Choroid plexus epithelial cell (primary cell): ENCODE measurements at places on chromosomes 1 and 21.

GRCh38 chr1:156862997-156863599 lies 2.4 kb downstream of the NTRK1 start:
- DNase-seq = no peak

DNA sequence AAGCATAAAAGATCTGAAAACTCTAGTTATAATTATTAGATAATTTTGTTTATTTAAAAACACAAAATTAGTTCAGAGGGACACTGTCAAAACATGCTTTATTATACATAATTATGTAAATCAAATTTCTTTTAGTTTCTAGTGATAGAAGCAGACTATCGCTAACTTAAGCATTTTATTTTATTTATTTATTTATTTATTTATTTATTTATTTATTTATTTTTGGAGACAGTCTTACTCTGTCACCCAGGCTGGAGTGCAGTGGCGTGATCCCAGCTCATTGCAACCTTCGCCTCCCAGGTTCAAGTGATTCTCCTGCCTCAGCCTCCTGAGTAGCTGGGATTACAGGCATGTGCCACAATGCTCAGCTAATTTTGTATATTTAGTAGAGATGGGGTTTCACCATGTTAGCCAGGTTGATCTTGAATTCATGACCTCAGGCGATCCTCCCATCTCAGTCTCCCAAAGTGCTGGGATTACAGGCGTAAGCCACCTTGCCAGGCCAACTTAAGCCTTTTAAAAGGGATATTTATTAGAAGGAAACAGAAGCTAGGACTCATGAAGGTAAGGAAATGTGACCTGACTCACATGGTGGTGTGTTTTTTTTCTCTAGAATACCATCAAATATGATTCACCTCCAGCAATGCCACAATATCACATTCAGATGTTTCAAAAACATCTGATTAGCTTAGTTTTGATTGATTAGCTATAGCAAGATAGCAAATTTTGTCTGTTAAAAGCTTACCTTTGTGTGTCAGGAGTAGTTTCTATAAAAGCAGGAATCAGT lies 1357.4 kb upstream of the ADGRL4 start:
- DNase-seq = peak; percentile 1

DNA sequence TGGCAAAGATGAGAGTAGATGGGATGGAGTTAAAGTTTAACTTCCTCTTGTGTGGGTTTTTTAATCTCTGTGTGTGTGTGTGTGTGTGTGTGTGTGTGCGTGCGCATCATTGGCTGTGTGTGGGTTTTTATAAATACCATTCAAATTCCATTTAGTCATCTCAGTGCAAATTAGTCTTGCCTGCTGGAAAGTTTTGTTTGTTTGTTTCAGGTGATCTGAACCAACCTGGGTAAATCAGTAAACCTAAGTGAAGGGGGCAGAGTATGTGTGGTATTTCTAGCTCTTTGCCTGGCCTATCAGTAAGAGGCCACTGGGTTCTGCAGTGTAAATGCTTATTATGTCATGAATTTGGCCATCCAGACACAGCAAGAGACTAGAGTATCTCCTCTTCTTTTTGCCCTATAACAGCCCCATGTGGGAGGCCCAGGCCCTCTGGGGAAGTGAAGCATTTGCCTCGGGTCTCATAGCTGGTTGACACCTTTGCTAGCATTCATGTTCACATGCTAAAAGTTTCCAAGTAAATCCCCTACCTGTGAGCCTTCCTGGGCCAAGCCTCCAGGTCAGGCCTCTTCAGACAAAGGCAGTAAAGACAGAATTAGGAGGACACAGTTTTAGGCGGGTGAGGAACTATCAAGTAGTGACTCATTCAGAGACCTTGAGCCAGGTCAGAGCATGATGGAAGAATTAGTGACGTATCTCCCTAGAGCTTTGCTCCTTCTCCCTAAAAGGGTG lies 14.7 kb downstream of the INTS3 start:
- DNase-seq = peak; percentile 62

DNA sequence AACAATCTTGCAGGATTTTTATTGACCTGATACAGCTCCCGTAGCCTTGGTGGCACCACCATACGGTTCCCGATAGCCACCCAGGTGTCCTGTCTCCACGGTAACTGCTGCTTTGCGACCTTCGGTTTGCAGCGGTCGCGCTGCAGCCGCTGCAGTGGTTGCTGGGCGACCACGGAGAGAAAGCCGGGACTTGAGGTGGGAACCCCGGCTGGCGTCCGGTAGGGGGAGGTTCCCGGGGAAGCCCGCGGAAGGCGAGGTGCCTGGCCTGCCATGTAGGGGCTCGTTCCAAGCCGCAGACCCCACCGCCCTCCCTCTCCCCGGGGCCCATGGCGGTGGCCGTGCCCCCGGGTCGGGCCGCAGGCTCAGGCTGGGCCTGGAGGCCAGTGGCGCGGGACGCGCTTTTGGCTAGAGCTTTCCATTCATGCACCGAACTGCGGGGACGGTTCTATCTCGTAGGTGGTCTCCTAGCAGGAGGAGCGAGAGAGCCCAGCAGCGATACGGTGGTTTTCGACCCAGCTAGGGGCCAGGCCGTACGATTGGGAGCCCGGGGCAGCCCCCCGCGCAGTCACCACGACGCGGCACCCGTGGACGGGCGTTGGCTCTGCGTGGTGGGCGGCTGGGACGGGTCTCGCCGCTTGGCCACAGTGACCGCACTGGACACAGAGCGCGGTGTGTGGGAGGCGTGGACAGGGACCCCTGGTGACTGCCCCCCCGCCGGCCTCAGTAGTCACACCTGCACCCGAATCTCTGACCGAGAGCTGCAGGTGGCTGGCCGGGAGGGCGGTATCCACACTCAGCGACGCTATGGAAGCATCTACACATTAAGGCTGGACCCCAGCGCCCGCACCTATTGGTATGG lies at the start of gene KLHDC9:
TSS of gene KLHDC9 (plus strand) at position 152 of the 859 bp plus-strand sequence. CDS start at position 327, 175 bp downstream.
- peak; percentile 81 for DNase-seq

GRCh38 chr1:154420961-154421924 lies 16.1 kb downstream of the IL6R start:
- no peak for DNase-seq

DNA sequence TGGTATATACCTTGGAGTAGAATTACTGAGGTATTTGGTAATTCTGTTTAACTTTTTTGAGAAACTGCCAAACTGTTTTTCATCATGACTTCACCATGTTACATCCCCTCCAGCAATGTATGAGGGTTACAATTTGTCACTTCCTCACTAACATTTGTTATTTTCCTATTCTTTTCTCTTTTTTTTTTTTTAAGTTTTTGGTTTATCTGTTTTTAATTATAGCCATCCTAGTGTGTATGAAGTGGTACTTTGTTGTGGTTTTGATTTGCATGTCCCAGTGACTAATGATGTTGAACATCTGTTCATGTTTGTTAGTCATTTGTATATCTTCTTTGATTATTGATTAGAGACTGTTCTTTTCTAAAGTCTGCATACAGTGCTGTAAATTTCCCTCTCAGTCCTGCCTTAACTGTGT lies 147.3 kb downstream of the HS2ST1 start:
- no peak for DNase-seq

DNA sequence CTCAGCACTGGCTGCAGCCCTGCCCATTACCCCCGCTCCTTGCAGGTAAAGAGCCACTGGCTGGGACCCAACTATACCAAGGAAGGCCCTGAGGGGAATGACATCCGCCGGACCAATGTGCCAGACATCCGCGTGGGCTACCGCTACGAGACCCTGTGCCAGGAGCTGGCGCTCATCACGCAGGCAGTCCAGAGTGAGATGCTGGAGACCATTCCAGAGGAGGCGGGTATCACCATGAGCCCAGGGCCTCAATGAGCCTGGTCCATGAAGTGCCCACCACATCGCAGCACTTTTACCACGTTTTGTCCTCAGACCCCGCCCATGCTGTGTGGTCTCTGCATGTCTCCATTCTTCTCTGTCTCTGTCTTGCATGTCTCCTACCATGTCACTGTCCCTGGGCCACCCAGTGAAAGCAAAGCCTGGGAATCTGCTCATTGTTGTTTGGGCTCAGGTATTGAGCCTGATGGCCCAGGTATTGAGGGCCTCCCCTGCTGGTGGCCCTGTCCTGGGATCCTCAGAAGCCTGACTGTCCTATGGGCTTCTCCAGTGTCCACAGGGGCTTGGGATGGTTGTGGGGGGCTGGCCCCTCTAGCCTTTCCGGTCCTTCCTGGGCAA lies 11.4 kb downstream of the AMPD2 start:
- DNase-seq = no peak

DNA sequence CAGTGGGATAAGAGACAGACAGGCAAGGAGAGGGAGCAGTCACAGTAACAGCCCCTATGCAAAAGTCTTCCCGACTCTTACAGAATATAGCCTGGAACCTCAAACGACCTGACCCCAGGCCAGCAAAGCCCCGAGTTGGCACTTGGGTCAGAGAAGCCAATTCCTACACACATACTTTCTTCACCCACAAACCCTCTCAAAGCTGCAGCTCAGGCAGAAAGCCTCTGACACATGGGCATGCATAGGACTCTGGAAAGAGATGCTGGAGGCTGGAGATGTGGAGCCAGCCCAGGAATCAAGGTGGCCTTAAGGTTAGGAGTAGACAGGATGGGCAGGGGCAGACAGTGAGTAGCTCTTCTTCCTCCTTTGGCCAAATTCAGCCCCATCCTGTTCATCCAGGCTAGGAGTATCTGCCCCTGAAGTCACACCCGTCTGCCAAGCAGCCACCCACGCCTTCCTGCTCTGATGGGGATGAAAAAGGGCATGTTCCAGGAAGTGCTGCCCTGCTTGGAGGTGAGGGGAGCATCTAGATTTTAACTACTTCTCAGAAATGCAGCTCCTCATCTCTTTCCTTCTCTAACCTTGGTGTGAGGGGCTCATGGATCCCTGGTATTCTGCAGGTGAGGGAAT lies 7.8 kb downstream of the SLC41A1 start:
- no peak for DNase-seq
